ENCODE measurements at places on chromosomes 5 and 9.

DNA sequence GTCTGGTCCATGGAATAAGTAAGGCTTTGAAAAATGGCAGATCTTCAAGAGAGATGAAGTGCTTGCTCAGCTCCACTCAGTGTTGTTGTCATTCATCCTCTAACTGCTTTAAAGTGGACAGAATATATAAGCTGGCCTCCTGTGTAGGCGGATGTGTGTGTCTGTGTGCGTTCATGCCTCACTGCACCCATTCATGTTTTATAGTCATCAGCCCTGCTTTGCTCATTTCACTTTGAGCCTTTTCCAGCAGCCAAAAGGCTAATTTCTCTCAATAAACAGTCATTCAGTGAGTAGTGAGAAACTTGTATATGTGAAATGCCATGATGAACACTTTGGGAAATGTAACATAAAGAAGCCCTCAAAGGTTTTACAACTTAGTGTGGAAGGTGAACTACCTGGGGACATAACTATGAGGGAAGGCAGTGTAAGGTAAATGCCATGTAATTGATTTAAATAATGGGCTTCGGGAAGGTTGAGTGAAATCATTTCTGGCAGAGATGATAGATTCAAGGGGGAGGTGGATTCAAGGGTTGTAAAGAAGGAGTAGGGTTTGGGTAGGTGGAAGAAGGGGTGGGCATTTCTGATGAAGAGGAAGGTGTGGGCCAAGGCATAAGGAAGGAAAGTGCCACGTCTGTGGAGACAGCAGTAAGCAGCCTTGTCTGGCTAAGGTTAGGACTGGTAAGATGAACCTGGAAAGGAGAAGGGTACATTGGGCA, 15.7 kb downstream of the TTC23L start:
- no peak for DNase-seq

DNA sequence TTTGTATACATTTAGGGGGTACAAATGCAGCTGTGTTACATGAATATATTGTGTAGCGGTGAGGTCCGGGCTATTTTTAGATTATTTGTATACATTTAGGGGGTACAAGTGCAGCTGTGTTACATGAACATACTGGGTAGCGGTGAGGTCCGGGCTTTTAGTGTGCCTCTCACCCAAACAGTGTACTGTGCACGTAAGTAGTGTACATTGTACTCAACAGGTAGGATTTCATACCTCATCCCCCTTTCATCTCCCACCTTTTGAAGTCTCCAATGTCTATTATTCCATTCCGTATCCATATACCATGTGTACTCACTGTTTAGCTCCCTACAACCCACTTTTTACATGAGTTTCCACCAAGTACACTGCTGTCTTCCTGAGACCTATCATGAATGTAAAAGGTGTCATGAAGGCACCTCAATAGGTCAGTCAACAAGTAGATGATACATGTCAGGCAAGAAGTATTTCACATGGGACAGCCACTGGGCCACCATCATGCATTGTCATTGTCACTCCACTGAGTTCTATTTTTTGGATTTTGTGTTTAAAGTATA, 27.7 kb downstream of the SKP1 start:
- no peak for DNase-seq

- no peak for DNase-seq
Observed at GRCh38 chr9:78133751-78134150, 102.1 kb upstream of the CEP78 start.

GRCh38 chr9:73780916-73781315, 629.3 kb downstream of the ANXA1 start:
- DNase-seq = peak; percentile 28

DNA sequence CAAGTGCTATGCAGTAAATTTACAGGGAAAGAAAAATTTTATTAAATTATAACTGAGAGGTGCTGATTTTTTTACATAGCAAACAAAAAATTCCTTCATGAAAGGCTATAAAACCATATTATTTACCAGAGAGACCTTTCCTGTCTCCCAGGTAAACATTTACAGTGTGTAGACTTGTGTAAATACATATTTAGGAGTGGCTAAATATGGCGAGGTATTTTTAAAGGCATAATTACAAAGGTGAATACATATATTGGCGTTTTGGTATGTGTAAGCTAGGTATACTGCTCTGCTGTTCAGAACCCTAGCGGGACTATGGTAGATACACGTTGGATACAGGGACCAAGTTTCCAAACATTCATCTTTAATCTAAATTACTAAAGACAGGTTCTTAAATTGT, 170.6 kb upstream of the MEF2C start:
- DNase-seq = no peak

GRCh38 chr5:113686599-113686998, 173.1 kb downstream of the YTHDC2 start:
- DNase-seq = no peak

GRCh38 chr5:141430332-141431113, at the start of gene PCDHGA12:
TSS of gene PCDHGA12 (plus strand) at chr5:141430507. CDS start at chr5:141430760, 253 bp downstream.
- peak; percentile 91 for DNase-seq

- DNase-seq = peak; percentile 97
Observed at GRCh38 chr5:84372066-84372695, 12.5 kb downstream of the EDIL3 start.

DNA sequence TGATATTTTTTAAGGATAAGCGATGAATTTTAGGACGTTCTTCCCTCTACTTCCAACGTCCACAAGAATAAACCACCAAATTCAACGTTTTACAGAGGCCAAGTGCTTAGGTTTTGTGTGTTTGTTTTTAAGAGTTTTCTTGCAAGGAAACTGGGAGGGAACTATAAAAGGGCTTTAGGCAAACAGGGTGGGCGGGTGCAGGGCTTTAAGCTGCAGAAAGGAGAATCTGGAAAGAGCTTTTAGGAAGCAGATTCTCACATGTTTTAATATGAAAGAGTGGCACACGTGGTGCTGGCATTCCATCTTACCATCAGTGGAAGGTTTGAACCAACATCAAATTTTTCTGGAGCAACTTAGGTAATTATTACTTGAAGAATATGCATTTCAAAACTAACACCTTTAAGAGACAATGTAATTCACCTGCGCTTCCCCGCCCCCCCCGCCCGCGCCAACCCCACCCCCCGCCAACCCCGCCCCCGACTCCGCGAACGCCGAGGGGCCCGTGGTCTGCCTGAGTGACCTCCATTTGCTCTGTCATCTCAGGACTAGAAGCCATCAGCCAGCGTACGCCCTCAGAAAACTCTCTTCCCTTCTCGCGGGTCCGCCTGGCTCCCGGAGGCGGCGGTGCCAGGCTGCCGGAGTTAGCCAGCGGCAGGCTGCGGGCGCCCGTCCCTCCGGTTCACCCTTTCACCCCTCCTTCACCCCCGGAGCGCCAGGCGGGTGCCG, 911 bp upstream of the PIK3R1 start:
- peak; percentile 4 for DNase-seq

GRCh38 chr9:76650692-76651091, 113.5 kb upstream of the PCA3 start:
- DNase-seq = no peak

DNA sequence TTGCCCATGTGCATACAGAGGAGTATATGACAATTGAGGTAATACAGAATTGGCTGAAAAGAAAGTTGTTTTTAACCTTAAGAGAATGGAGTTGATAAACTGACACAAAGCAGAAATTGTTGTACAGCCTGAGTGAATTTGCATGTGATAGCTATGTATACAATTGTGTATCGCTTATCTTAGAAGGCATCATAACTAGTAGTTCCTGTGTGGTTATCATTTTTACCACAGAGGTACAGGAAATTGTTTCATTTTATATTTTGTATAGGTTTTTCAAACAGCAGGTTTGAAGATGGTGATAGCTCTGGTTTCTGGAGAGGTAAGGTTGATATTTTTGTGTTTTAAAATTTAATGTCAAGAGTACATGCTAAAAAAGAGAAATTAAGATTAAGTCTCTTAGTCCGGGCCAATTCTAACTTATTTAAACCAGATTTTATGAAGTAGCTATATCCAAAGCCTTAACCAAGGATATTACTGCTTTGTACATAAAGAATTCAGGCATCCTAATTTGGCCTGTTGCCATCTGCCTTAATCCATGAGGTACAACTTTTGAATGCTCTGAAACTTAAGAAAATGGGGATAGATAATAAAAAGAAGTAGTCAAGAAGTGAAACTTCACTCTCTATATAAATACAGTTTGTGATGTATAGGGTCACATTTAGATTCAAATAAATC, 26.0 kb downstream of the DDX4 start:
- peak; percentile 2 for DNase-seq

GRCh38 chr9:31612336-31613030, 772.0 kb upstream of the ACO1 start:
- DNase-seq = peak; percentile 72

DNA sequence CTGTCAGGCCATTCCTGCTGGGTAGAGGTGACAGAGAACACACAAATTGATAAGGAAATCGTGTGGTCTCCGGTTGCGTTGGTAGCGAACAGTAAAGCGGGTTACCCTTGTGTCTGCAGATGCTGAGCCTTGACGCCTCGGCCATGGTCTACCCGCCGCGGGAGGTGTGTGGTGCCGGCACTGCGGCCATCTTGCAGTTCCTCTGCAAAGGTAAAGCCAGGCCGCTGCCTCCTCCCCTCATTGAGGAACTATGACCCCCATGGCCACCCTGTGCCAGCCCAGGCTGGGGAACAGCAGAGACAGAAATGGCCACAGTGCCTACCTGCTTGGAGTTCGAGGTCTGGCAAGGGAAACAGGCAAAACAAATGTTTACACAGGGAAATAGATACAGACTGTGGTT, 16.3 kb downstream of the LRSAM1 start:
- no peak for DNase-seq

DNA sequence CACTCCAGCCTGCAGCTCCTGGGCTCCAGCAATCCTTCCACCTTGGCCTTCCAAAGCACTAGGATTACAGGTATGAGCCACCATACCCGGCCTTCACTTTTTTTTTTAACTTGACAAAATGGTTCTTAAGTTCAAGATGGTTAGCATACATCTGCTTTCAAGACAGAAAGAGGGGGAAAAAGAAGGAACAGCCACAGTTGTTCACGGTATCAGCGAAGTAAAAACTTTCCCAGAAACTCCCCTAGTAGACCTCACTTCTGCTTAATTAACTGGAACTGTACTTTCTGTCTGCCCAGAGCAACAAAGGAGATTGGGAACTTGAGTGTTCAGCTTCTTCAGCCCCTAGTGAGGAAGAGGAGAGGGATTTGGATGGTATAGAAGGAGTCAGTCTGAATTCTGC, 116.7 kb downstream of the UGCG start:
- no peak for DNase-seq
